CD4-positive, alpha-beta T cell treated with Interleukin-6 at 100 ng/mL for 8 hours (primary cell): ENCODE measurements at places on chromosomes 4 and X.

- DNase-seq, result no peak
Observed at GRCh38 chr4:134390319-134390718, 188.7 kb upstream of the PABPC4L start.

- DNase-seq, result no peak
Observed at GRCh38 chrX:68652326-68653170, 5.1 kb downstream of the STARD8 start.

GRCh38 chr4:159237975-159238374, 135.1 kb downstream of the RAPGEF2 start:
- DNase-seq, result no peak

DNA sequence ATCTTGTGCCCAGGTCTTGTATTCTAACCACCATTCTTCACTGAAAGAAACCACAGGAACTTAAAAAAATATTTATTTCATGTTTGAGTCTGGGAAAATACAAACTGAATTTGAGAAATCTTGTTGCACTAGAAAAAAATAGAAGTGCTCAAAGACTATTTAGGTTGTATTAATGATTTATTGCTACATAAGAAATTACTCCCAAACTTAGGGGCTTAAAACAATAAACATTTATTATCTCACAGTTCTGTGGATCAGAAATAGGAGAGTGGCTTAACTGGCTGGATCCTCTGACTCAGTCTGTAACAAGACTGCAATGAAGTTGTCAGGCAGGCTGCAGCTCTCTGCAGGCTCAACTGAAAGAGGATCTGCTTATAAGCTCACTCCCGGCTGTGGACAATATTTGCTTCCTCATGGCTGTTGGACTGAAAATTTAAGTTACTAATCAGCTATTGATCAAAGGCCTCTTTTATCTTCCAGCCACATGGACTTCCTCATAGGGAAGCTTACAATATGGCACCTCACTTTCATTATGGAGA, 295.4 kb upstream of the FAM241A start:
- DNase-seq, result no peak

- no peak for DNase-seq
Observed at GRCh38 chr4:177699365-177700213, 257.4 kb upstream of the AGA start.

DNA sequence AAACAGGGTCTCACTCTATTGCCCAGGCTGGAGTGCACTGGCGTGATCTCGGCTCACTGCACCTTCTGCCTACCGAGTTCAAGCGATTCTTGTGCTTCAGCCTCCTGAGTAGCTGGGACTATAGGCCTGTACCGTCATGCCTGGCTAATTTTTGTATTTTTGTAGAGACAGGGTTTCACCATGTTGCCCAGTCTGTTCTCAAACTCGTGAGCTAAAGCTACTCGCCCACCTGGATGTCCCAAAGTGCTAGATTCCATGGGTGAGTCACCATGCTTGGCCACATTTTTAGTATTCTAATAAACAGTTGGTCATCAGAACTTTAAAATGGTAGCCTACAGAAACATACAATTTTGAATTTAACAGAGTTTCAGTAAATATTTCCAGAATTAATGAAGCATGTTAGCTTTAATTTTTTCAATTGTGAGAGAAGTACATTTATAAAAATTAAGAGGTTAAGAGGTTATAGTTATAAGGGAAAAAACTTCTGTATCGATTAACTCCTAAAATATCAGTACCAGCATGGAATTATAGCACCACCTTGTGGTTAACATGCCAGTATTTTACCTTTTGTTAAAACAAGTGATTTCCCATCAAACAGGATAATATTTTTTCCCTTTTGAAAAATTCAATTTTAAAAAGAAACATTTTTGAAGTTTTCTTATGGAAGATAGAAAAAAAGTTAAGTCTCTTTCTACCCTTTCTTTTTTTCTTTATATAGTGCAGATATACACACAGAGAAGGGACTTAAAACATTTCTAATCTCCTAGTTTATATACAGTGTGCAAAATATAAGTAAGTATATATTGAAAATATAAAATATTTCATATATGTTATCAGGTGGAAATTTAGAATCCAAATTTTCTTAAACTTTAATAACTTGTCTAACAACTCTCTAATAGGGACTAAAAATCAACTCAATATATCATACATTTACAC, 35.4 kb downstream of the CEP44 start:
- peak; percentile 14 for DNase-seq

- no peak for DNase-seq
Observed at GRCh38 chrX:144709841-144710240, 537.5 kb upstream of the SPANXN1 start.

DNA sequence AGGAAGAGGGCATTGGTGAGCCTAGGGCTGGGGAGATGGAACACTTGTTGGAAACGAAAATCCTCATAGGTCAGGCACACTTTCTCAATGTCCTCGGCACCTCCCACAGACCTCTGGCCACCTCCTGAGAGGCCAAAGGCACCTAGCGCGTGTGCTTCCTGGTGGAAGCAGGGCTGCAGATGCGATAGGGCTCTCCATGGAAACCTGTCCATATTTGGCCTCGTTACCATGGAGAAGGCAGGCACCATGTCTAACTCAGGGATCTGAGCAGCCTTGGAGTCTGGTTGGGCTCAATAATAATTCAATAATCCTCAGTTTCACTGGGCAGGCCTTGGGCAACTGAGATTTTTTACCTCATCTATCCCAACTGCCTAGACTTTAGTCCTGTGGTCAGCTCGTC, 58.3 kb downstream of the RAI2 start:
- no peak for DNase-seq

GRCh38 chrX:1833656-1834360, 218.9 kb downstream of the ASMT start:
- DNase-seq, result no peak

DNA sequence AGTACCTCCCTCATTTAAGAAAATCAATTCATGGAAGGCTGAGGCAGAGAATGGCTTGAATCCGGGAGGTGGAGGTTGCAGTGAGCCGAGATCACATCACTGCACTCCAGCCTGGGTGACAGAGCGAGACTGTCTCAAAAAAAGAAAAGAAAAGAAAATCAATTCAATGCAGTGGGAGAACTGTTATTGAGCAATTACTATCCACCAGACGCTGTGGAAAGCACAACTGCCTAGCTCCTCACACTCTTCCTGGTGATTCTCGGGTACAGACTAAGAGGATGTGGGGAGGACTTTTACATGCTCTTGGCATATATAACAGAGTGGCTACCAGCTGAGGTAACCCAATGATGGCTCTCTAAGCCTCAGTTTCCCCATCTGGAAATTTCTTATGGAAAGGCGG, 2.7 kb upstream of the TMSB4X start:
- no peak for DNase-seq

GRCh38 chr4:149370785-149371420, 444.7 kb downstream of the IQCM start:
- DNase-seq, result no peak

DNA sequence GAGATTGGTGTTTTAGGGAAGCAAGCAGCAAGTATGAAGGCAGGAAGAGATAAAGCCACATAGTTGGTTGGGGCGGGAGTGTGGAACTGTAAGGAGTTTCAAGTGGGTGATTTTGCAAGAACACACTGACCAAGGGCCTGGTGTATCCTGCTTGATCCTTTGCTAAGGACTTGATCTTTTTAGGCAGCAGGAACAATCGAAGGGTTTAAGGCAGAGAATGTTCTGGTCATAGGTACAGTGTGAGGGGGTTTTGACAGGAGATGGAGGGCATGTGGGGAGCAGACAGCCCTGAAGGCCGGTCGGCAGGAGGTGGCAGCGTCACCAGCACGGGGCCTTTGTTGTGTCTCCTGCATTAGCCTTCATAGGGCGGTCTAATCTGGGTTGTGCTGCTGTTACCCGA, 54.7 kb downstream of the FAM193A start:
- DNase-seq, result no peak

- DNase-seq, result no peak
Observed at GRCh38 chr4:7694324-7694723, 245.3 kb downstream of the AFAP1 start.

DNA sequence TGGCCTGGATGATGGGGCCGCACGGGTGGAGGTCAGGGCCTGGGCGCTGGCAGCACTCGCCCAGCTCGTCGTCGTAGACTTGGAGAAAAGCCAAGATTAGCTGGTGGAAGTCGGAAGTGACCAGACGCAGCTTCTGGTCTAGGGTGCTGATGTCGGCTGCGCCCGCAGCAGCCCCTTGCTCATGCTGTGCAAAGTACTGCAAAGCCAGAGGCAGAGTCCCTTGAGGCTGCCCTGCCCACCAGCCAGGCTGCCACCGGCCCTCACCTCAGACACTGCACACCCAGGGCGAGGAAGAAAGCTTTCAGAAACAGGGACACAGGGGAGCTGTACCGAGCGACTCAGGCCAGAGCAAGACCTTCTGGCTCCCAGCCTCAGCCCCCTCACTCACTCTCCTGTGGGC, 9.7 kb upstream of the TREX2 start:
- no peak for DNase-seq

DNA sequence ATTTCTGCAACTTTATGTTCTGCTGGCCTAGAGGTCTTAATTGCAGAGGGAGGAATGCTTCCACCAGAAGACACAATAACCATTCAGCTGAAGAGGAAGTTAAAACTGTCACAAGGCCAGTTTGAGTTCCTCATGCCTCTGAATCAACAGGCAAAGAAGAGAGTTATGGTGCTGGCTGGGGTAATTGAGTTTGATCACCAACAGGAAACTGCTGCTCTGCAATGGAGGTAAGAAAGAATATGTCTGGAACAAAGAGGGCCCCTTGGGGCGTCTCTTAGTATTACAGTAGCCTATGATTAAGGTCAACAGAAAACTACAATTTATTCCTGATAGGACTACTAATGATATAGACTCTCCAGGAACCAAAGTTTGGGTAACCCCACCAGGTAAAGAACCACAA, 744.0 kb downstream of the FSTL5 start:
- no peak for DNase-seq

DNA sequence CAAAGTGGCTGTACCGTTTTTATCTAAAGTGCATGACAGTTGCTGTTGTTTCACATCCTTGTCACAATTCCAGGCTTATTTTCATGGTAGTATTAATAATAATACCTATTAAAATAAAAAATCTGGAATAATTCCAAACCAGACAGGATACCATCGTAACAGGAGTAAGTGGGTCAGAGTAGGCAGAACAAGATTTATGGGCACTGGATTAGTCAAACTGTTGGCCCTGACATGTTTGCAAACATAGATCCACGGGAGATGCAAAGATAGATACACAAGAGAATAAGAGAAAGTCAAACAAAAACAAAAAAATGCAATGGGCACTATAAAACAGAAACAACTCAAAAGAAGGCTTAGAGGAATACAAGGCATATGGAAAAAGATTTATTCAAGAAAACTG, 449.5 kb upstream of the HS3ST1 start:
- no peak for DNase-seq

GRCh38 chr4:107299646-107300045, 263.5 kb upstream of the DKK2 start:
- DNase-seq, result no peak

DNA sequence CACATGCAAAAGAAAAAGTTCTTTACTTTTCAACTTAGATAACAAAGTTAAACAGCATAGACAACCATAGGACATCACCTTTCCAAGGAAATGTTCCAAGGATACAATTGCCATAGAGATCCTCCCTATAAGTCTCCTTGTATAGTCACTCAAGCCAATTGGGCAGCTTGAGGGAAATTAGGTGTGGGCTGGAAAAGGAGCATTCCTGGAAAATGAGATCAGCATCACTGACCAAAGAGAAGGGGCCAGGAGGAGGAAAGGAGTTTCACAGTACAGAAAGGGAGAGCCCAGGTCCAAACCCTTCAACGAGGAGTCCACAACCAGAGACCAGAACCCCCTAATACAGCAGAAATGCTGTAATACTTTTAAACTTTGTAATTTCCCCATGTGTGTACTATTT, 91.5 kb upstream of the PPARGC1A start:
- no peak for DNase-seq

DNA sequence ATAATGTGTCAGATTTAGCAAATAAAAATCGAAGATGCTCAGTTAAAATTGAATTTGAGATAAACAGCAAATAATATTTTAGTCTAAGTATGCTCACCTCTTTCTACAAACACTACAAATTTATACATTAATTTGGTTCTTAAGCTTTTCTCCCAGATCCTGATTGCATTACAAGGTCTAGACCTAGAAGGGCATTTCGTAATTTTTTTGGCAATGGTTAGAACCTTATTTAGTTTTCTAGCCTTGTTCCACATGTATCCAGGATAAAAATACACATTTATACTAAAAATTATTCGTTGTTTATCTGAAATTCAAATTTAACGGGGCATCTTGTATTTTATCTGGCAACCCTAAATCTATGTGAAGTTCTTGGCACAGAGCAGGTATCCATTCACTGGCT, 2.5 kb upstream of the CDKL5 start:
- DNase-seq, result no peak

DNA sequence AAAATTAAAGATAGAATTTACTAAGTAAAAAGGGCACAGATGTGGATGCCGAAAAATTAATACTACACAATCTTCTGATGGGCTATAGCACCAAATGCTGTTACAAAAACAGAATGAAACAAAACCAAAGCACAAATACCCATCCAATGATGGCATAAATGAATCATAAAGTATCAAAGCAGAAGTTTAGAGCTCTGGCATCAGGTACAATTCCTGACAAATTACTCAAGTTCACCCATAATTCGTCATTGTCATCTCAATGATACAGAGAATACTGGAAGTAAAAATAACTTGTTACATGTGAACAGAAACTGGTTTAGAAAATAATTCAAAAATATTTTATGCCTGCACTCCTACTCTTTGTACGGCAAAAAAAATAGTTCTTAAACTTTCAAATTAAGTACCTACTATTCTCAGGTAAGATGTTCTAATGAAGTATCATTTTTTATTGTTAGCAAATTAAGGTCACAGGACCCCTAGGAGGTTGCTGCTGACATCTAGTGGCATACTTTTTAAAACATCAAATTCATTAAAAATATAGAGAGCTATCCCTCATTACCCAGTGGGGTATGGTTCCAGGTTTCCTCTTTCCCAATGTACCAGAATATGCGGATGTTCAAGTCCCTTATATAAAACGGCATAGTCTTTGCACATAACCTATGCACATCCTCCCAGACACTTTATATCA, 126.1 kb downstream of the INPP4B start:
- peak; percentile 43 for DNase-seq

DNA sequence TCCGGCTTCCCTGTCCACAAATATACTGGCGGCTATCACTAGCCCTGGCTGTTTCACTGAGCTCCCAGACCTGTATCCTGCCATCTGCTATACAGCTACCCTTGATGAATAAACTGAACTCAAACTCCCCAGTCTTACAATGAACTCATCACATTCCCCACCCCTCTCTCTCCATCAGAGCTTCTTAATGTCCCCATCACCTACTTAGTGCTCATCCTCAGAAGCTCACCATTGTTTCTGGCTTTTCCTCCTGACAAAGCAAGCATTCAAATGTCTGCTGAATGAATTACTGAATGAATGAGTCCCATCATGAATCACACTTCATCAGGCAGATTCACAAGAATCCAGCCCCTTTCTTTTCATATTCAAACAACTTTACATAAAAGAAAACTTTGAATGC, 5.7 kb upstream of the DGAT2L6 start:
- DNase-seq, result no peak

GRCh38 chr4:106628586-106629267, 260.1 kb upstream of the GIMD1 start:
- DNase-seq, result no peak

GRCh38 chrX:21490341-21490740, 116.1 kb downstream of the CNKSR2 start:
- no peak for DNase-seq
